Right ventricle myocardium superior (tissue), 1 donor: ENCODE measurements at places on chromosomes 16 and 17. TPM values are rescaled to one million over a fixed set of nuclear protein-coding genes. Genes with fewer than 3 reads are reported as not detected.

CASKIN1 gene
- 5.3 TPM for total RNA-seq

KRTAP9-6 gene
- total RNA-seq: not detected

DNA sequence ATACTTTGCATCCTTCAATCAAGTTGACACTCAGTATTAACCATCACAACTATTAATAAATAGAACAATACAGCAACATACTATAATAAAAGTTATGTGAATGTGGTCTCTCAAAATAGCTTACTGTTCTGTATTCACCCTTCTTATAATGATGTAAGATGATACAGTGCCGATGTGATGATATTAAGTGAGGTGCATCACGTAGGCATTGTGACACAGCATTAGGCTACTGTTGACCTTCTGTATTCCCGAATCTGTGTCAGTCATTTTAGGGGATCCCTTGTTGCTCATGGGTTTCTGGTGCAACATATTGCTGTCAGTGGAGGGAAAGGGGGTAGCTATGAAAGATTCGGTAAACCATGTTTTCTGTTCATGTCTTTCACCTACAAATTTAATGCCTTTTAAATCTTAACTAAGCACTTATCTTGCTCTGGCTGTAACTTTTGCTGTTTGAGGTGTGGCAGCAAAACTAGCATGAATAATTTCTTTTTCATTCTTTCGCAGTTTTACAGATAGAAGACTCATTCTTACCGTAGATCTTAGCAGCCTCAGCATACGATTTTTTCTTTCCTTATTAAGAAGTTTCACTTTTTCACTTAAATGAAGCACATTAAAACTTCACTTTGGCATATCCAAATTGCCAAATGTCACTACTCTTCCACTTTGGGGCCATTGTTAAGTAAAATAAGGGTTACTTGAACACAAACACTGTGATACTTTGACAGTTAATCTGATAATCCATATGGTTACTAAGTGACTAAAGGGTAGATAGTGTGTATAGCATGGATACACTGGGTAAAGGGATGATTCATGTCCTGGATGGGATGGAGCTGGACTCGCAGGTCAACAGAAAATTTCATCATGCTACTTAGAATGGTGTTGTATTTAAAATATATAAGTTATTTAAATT, 29.6 kb downstream of the NFAT5 start:
- DNase-seq: no peak

TMC8 gene
- total RNA-seq: 1.6 TPM

TM4SF5 gene
- total RNA-seq: not detected

GRCh38 chr17:42198897-42199296, 4.6 kb upstream of the GHDC start:
- no peak for DNase-seq

- DNase-seq: no peak
These were observed 66.4 kb downstream of the NXN start for GRCh38 chr17:913207-913606.

GRCh38 chr17:51572115-51572514, 311.8 kb downstream of the UTP18 start:
- no peak for DNase-seq

PABPN1L gene
- total RNA-seq: not detected

DNA sequence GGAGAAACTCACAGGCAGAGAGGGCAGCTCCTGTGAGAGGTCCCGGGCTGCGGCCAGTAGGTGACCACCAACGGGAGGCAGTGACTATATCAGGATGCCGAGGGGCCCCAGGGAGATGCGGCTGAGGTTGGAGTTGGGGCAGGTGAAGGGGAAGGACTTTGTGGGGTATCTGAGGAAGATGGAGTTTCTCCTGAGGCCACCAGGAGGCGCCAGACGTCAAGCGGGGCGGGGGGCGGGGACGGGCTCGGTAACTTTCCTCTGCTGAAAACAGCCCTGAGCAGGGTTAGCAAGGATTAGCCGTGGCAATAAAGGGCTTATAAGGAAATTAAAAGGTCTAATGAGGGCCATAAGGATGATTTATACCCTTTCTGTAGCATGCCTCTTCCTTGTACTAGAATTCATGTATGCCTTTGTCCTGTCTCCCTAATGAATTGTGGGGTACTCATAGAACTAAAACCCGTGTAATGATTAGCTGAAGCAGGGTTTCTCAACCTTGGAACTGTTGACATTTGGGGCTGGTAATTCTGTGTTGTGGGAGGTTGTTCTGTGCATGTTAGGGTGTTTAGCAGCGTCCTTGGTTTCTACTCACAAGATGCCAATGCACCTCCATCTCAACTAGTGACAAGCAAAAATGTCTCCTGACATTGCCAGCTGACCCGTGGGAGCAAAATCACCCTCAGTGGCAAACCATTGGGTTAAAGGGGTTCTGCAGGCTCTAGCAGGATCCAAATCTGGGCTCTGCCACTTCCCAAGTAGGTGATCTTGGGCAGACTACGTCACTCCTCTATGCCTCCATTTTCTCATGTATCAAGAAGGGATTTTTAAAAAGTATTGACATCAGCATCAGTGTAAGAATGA, 74.8 kb upstream of the GRIN2A start:
- peak; percentile 42 for DNase-seq

DNA sequence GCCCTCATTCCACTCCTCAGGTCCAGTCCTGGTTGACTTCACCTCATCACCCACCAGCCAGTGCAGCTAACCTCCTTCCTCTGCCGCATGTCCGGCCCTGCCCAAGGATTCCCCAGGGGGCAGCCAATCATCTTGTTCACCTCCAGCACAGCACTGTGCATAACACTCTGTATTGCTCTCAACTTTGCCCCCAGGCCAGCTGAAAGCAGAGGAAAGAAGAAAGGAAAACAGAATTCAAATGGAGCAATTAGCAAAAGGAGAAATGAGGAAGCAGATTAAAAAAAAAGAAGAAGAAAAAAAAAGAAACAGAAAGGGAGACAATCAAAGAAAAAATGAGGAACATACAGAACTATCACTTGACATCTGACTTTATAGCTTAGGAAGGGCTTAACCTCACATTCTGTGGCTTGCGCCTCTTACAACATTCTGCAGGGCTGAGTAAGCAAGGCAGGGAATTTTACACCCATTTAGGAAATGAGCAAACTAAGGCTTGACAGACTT, 26.1 kb downstream of the GAS7 start:
- DNase-seq: no peak

DNA sequence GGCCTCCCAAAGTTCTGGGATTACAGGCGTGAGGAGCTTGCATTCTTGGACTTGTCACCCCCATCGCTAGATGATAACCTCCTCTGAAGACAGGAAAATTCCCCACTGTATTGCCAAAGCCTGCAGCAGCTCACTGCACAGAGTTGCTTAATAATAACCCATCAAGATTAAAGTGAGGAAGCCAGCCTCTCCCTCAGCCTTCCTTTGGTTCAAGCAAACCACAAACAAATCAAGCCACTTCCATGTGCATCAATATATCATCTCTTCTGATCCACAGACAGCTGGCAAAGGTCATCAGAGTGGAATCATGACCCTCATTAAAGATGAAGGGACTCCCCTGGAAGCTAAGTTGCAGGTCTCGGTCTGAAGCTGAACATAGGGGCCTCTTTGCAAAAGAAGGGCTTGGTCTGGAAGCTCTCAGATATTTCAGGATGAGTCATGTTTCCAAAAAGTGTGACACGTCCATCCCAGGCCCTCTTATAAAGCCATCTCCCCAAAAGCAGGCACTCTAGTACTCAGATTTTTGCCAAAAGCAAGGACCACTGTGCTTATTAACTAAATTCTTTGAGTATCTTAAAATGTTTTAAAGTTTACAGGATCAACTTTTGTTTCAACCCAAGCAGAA, 4.8 kb downstream of the EMP2 start:
- DNase-seq: no peak

C16orf96 gene
- 0.11 TPM for total RNA-seq

DNA sequence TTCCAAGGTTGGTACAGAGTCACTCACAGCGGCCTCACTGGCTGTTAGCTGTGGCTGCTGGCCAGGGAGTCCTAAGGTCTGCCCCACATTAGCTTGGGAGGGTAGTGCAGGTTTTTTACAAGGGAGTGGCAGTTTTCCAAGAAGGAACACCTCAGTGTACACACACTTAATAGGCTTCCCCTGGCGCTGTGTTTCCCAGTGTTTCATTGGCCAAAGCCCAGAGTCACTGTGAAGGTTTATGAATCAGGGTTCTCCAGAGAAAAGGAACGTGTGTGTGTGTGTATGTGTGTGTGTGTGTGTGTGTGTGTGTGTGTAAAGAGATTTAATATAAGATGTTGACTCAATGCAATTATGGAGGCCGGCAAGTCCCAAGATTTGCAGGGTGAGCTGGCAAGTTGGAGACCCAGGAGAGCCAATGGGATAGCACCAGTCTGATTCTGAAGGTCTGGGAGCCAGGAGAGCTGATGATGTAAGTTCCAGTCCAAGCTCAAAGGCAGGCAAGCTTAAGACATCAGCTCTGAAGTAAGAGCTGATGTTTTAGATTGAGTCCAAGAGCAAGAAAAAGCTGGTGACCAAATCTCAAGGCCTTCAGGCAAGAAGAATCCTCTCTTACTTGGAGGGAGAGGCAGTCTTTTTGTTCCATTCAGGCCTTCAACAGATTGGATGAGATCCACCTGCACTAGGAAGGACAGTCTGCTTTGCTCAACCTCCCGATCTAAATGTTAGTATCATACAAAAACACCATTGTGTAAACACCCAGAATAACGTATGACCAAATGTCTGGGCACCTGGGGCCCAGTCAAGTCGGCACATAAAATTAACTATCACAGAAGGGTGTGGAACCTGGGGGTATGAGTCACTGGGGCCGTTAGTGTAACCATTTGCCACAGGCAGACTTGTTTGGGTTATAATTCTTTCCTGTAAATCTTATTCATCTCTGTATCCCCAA, 206.8 kb downstream of the PRKCA start:
- no peak for DNase-seq

PLLP gene
- 3.2 TPM for total RNA-seq

IRX5 gene
- total RNA-seq: 11.6 TPM

KRTAP4-5 gene
- total RNA-seq: not detected

PRRT2 gene
- total RNA-seq: 3.3 TPM

- no peak for DNase-seq
These were observed 19.8 kb downstream of the SLC4A1 start for GRCh38 chr17:44247876-44248736.

GRCh38 chr17:70073310-70073709, 1.7 kb upstream of the KCNJ16 start:
- DNase-seq: no peak

GRCh38 chr17:28194382-28194781, 124.6 kb upstream of the TMEM97 start:
- DNase-seq: no peak

ACTG1 gene
- total RNA-seq: 369 TPM

TOP3A gene
- 8.1 TPM for total RNA-seq

MPV17L gene
- total RNA-seq: 6.1 TPM

OR3A3 gene
- not detected for total RNA-seq

DNA sequence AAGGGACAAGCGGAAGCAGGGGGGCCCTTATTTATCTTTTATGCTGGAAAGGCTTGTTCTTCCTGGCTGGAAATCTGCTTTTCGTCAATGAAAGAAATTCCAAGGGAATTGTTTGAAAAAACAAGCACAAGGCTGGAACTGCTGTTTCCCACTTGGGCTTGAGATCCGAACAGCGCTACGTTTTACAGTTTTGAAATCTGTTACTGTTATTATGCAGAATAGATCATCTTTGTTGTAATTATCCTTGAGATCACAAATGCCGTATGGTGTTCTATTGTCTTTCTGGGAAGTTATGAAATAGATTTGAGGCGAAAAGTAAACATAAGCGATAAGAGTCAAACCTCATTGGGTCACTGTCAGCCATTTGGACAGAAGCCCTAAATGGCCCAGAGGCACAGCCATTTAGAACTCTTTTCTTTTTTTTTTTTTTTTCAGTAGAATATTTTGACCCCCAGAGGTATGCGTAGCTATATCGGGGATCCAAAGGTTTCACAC, 223.3 kb downstream of the IRX3 start:
- DNase-seq: no peak

DNA sequence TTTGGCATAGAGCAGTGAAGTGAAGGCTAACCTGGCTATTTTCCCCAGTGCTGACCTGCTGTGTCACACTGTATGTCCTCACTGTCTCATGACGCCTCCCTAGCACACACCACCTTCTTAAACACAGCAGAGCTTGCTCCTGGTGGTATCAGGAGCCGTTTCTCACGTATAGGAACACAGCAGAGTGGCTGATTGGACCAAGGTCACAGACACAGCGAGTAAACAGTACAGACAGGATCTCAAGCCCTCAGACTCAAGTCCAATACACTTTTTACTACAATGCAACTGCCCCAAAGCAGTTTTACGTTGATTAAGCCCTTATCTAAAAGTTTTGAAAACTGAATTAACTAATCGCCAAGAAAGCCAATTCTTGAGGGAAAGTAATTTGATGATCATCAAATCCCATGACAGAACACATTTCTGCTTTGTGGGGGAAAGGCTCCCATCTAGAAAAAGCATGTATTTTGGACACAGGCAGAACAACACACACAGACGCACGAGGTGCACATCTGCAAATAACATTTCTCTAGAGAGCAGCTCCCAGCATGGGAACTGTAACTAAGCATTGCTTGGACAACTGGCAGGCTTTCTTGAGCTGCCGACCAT, 15.2 kb downstream of the ARHGAP17 start:
- DNase-seq: no peak

NOG gene
- total RNA-seq: 0.65 TPM

GRCh38 chr17:20988001-20988636, 54.7 kb downstream of the USP22 start:
- no peak for DNase-seq

CCL16 gene
- total RNA-seq: not detected

GRCh38 chr16:1980030-1980769, 1.1 kb downstream of the NOXO1 start:
- no peak for DNase-seq

KRTAP17-1 gene
- total RNA-seq: not detected

- no peak for DNase-seq
These were observed 9.1 kb upstream of the CRISPLD2 start for GRCh38 chr16:84810518-84811273.

GRCh38 chr17:75061618-75062017, 14.6 kb downstream of the KCTD2 start:
- DNase-seq: no peak

GRCh38 chr16:4613636-4614570, 785 bp downstream of the UBALD1 start:
- DNase-seq: peak; percentile 60

- no peak for DNase-seq
These were observed 32.4 kb downstream of the CLTC start for GRCh38 chr17:59652119-59652518.

FZD2 gene
- total RNA-seq: 2.6 TPM

DNA sequence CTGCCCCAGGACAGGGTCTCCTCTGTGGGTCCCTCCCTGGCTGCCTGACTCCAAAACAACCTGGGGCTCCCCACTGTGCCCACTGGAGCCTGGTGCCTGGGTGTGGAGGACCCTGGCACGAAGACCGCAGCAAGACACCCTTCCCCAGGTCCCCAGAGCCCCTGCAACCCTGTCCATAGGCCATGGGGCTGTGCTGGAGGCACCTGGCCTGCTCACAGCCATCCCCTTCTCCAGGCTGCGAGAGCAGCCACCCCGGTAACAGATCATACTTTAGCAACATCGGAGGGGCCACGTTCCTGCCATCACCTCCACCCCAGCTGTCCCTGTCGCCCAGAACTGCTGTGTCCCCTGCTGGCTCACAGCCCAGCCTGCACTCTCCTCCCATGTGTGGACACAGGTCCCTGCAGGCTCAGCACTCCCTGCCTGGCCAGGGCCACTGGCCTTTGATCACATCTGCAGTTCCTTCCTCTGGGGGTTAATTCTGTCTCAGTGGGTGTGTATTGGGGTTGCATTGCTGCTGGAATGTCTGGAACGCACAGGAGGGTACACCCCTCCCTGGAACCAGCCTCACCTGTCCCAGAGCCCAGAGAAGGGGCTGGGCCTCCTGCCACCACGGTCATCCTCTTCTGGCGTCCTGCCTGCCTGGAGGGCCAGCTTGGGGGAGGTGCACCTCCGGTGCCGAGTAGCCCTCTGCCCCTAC, 12.2 kb downstream of the PPL start:
- DNase-seq: no peak
